GM12878 (cell line): ENCODE measurements at places on chromosomes 6 and 20.

DNA sequence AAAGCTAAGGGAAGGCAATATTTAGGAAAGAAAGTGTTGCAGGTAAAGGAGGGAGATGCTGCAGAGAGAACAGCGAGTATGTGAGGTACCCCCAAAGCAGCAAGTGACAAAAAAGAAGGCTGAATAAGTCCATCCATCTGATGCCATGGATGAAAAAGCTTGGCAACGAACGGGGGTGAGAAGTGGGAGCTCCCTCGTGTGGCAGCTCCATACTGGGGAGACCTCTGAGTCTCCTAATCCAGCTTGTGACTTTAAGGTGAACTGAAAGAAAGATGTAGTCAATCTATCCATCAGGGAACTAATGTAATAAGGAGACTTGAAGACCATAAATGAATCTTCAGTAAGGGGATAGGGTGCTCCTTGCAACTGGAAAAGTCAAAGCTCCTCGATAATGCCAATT, 156.6 kb downstream of the OTOR start:
- DNase-seq: no peak

GRCh38 chr6:165819394-165819793, 156.4 kb upstream of the PDE10A start:
- no peak for DNase-seq

DNA sequence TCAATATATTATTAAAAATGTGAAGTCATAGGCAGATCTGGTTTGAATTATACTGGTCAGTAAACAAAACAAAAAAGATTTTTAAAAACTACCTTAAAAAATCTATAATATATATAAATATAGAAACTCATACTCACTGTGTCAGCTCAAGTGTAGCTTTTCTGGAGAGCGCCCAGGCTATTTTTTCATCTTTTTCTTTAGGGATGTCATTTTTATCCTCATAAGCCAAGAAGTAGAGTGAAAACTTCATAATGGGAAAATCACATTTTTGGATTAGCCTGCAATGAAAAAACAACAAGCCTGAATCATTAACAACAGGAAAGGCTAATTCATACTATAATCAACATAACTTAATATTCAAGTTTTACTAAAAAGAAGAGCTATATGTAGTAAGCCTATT, 18.7 kb downstream of the GLO1 start:
- no peak for DNase-seq

DNA sequence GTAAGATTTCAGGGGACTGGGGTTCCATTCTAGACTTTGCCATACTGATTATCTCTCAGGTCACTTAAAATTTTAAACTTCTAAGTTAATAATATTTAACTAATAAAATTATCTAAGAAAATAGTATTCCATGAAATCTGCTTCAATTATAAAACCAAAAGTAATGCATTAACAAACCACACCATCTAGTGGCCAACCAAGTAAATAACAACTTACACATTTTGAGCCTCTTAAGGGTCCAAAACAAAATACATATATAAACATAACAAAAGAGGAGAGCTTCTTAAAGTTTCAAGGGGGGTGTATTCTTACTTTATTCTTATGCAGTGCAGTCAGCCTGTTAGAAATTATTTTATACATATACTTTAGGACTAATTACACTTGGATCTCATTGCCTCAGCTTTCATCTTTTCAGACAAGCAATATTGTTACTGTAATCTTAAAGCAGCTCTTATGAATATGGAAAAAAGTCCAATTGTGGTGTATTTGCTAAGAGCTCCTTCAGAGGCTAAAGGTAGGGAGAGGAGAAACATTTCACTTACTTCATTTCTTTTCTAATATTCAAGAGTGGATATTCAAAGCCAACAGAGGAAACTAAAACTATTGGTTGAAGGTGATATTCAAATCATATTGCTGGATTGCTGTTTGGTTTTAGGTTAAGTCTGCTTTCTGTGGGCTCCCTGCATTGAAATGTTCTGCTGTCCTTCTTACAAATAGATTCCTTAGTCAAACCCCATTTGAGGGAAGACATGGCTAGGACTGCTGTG, 199.7 kb upstream of the SIM1 start:
- DNase-seq: no peak

DNA sequence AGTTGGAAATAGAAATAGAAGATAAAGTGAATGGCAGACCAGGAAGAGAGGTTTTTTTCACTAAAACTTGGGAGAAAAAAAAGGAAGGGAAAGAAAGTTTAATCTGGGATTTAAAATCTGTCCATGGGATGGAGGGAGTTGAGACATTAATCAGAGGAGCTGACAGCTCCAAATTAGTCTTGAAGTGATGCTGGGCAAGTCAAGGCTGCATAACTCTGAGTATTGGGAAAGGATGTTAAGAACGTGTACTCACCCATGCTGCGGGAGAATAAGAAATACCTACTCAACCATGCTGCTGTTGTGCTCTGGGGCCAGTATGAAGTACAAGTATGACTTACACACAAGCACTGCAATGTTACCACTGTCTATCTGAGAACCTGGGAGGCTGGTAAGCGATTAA, 47.5 kb downstream of the SNRNP48 start:
- no peak for DNase-seq

- DNase-seq: no peak
Observed at GRCh38 chr6:148109732-148110131, 232.9 kb upstream of the SASH1 start.

DNA sequence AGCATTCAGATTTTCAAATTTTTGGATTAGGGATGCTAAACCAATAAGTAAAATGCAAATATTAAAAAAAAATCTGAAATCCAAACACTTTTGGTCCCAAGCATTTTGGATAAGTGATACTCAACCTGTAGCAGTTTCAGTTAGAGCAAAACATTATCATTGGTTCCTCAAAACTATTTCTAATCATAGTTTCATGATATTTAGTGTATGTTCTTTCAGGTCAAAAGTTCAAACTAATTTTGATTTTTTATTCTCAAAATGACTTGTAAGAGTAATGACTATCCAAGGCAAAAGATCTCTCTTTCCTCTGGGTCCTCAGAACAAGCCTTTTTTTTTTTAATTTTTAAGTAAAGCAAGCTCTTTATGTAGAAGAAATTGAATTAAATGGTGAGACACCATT, 64.0 kb upstream of the TFB1M start:
- no peak for DNase-seq

GRCh38 chr6:24768361-24768760, 6.4 kb upstream of the GMNN start:
- no peak for DNase-seq
